Fibroblast of pulmonary artery (primary cell): ENCODE measurements at places on chromosomes 6 and 20.

GRCh38 chr20:3823881-3824280 lies 3.5 kb downstream of the AP5S1 start:
- DNase-seq: no peak

DNA sequence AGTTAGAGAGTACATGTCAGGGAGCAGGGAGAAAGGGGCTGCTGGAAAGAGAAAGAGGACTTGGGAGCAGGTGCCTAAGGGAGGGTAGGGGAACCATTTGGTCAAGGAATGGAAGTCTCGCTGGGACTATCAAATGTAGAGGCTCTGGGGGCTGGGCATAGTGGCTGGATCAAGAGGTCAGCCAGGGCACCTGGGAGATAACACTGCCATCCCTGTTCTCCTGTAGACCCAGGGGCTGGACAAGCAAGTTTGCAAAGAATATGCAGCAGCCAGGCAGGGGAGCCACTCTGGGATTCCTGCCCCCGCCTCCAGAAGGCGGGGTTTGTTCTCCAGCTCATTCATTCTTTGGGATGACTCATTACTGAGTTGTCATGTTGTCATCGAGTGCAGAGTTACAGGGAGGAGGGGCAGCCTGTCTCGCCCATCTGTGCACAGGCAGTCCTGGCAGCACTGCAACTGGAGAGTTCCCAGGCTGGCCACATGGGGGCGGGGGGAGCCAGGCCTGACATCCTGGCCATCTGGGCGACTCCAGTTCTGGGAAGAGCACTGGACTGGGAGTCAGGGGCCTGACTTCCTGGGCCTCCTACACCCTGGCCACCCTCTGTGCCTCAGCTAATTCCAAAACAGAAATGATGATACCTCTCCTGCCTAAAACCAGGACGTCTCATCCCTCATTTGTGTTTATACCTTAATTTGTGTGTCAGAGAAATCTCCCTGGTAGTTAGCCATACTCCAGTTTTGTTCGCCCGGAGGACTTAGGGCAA lies 28.2 kb upstream of the ZFAND3 start:
- DNase-seq: peak; percentile 97

DNA sequence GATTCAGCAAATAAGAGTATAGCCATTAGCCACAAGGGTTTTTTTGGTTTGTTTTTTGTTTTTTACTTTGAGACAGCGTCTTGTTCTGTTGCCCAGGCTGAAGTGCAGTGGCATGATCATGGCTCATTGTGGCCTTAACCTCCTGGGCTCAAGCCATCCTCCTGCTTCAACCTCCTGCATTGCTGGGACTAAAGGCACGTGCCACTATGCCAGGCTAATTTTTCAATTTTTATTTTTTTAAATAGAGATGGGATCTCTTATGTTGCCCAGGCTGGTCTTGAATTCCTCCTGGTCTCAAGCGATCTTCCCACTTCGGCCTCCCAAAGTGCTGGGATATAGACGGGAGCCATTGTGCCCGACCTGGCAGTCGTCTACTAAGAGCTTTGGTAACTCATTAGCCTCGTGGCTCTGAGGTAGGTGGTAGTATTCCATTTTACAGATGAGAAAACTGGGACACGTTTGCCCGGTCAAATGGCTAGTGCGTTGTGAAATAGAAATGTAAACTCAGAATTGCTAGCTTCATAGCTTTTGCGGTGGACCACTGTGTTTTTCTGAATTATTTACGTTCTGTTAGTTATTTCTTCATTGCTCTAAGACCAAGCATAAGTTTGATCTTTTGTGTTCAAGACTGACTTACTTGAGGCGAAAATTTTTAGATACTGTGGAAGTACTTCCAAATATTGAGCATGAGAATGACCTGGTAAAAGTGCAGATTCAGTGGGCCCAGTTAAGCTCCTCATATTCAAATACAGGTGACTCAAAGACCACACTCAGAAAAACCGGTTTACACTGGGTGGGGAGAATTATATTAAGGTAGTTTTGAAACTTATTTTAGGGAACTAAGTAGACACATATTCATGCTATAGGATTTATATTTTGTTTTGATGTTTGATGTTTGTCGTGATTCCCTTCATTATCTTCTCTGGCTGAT lies 2.1 kb downstream of the PANK2 start:
- no peak for DNase-seq

- DNase-seq: no peak
Observed at GRCh38 chr6:111157412-111157811, 70.1 kb downstream of the SLC16A10 start.

DNA sequence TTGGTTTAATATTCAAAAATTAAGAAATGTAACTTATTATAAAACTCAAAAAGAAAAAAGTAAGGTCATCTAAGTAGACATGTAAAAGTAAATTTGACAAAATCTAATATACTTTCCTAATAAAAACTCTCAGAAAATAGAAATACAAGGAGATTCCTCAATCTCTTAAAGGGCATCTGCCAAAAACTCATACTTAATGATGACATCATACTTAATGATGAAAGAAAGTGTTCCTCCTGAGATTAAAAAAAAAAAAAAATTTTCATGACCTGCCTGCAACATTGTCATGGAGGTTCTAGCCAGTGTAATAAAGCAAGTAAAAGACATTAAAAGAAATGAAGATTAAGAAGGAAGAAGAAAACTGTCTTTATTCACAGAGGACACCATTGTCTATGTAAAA lies 325.7 kb upstream of the BTBD3 start:
- no peak for DNase-seq
